NCI-H2171 (cell line): ENCODE measurements at places on chromosomes 5 and 9.

DNA sequence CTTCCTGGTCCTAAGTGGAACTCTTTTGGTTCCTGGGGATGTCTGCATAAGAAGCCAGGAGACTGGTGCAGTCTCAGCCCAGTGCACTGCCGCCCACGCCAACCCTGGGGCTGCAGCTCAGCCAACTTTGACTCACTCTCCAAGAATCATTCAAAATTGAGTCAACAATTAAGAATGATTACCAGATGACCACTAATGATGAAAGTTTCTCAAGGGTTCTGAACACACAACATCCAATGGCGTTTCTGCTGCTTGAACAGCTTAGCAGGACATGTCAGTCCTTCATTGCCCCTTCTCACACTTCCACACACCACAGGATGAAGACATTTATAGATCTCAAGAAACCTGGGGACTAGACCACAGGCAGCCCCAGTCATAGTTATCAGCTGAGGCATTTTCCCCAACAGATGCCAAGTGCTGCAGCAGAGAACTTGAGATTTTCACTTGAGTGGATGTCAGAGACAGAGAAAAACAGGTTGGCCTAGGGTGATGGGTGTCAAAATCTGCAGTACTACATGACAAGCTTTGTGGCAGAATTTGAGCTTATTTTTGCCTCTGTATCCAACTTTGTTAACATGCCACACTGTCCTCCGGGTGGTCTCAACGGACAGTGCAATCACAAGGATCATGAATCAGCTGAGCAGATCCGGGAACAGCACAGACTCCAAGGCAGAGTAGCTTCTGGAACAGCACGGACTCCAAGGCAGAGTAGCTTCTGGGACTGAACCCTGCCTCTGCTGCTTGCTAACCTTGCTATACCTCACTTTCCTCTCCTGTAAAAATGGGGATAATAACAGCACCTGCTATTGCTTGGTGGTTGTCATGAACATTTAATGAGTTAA, 356.1 kb downstream of the SPOCK1 start:
- DNase-seq, result no peak

GRCh38 chr9:8278048-8278447, 478.5 kb upstream of the DMAC1 start:
- DNase-seq, result no peak

GRCh38 chr9:131734165-131734610, 5.7 kb downstream of the RAPGEF1 start:
- DNase-seq, result peak; percentile 76

GRCh38 chr9:127349483-127350113, 47.4 kb upstream of the SLC2A8 start:
- peak; percentile 7 for DNase-seq

DNA sequence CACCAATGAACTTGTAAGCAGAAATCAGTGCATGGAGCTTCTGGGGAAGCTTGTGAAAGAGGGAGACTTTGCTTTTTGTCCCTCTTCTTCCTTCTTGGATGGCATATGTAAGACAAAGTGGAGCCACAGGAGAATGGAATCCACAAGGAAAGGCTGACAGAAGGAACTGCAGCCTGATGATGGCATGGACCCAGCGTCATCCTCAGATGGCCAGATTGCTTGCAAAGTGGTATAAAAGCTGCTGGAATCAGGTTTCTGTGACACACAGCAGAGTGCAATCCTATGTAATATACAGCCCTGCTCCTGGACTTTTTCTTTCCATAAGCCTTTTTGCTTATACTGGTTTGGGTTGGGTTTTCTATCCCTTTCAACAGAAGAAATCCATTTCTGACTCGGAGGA, 31.4 kb upstream of the SPARC start:
- no peak for DNase-seq

DNA sequence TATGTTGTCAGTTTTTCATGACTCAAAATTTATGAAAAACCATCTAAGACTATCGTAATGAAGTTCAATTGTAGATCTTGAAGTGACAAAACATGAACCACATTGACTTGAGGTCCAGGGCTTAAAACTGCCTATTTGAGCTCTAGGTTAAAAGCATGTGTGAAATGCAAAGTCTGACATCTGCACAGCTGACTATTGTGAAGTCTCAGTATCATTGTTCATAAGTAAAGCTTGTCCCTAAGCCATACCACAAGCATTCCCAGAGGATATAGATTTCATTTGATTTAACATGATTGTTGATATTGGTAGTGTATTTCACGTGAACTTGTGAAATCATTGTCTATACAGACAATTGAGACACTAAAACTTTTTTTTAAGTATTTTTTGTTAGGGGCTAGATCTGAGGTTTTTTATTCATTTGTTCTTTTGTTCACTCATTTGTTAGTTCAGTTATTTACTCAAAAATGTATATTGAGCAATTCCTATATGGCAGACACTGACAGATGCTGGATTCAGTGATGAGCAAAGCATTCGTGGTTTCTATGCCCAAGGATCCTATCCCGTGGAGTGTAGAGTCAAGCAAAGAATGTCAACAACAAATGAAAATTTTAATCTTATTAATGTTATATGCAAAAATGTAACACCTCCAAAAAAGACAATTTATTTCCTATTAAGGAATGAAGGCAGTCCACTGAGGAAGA, 485.2 kb downstream of the RAB3C start:
- DNase-seq, result no peak

DNA sequence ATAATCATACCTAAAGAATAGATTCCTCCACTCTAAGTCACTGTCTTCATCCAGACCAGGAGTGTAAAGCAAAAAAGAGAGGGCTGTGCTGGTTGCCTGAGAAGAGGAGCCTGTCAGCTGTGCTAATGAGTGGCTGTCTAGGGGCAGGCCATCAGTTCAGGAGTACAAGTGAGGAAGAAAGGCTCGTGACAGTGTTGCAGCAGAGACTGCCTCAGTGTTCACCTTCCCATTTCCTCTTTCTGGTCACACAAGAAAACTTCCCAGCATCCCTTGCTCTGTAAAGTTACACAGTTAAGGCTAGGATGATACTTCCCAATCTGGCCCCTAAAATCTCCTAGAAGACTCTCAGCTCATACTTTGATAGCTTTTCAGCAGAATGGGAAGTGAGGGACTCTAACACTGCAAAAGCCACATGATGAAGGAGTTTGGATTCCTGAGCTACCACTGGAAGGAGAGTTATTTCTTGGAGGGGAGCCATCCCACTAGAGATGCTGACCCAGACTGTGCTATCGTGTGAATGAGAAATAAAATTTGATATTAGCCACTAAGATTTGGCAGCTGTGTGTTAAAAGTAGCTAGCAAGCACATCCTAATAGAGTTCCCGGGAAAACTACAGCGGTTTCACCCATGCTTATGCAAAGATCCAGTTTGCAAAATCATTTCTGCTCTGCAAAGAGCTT, 67.1 kb downstream of the ADAMTS12 start:
- DNase-seq, result no peak

DNA sequence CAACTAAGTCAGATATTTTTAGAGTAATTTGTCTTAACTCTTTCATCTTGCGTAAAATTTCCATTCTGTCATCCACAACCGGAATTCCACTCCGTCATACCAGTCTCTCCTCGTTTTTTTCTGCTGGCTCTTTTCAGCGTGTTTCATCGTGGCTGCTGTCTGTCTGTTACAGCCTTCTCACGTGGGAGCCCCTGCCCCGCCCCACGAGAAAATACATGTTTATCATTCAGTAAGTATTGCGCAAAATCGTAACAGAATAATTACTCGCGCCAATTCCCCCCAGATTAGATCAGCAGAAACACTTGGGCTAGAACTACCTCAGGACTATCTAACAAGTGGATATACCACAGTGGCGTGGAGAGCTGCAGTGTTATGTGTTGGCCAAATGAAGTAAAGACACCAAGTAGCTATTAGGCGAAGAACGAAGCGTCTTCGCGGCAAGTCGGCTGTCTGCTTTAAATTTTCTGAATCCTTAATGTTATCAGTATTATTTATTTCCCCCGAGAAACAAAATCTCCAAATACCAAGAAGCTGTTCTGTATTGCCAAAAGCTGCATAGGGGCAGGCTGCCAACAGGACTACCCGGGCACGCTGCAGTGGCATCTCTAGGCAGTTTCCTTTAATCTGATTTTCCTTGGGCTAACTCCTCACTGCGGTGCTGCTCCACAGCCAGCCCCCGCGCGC, 566 bp upstream of the FOCAD start:
- no peak for DNase-seq

DNA sequence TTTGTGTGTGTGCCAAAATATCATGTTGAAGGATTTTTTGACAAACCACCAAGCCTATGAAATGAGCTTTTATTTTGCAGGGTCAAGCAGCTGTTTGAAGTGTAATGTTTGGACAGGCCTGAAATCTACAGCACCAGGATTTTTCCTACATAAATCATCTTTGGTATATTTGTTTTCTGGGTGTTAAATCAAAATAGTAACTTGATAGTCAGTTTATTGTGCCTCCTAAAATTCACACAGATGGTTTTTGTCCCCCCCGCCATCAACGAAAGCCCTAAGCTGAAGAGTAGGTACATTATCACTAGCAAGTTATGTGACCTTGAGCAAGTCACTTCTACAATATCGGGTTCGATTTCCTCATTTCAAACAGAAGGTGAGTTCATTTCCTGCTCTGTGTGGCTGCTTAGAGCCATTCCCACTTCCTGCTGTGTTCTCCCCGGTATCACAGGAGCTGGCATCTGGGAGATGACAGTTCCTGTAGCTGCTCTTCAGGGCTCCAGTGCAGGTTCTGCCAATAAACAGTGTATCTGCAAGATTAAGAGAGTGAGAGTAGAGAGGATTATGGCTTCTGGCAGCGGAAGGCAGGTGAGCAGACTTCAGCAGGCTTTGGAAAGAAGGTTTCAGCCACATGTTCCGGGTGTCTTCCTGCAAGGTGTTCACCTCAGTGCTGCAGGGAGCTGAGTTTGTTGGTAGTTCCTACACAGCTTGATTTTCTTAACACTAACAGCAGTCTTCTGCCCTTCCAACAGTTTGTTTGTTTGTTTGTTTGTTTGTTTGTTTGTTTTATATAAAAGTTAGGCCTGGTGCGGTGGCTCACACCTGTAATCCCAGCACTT, 48.4 kb upstream of the GNE start:
- DNase-seq, result no peak
